ENCODE measurements at places on chromosomes 4 and X.
A peak's percentile ranks its signal among the peaks of the same experiment; 100 is the strongest.

DNA sequence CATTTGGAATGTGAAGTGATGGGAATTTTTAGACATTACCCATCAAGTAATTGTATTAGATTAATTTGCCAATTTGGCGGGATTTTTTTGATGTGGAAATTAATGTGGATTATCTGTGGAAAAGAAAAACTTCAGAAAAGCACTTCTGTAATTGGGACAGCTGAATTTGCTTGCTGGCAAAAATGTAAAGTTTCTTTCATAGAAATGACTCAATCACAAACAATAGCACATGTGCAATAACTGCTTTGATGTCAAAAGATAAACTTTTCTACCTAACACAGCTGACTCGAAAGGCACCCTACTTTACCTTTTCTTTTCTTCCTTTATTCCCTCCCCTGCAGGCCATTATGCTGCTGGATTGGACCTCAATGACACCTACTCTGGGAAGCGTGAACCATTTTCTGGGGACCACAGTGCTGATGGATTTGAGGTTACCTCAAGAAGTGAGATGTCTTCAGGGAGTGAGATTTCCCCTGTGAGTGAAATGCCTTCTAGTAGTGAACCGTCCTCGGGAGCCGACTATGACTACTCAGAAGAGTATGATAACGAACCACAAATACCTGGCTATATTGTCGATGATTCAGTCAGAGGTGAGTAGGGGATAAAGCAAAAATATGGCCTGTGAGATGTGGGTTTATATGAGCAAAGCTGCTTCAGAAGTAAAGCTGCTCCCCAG lies 1.4 kb downstream of the AREG start:
- DNase-seq, result peak; percentile 46

- DNase-seq, result peak; percentile 30
Measured at GRCh38 chr4:124167602-124168001, 544.9 kb downstream of the ANKRD50 start.

DNA sequence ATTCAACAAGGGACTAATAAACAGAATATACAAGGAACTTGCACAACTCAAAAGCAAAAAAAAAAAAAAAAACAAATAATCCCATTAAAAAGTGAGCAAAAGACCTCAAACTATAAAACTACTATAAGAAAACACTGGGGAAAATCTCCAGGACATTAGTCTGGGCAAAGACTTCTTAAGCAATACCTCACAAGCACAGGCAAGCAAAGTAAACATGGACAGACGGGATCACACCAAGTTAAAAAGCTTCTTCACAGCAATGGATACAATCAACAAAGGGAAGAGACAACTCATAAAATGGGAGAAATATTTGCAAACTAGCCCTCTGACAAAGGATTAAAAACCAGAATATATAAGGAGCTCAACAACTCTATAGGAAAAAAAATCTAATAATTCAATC lies 17.1 kb upstream of the BMP15 start:
- no peak for DNase-seq

GRCh38 chr4:134628066-134628465 lies 426.5 kb upstream of the PABPC4L start:
- DNase-seq, result no peak

GRCh38 chr4:54433686-54434085 lies 204.6 kb downstream of the PDGFRA start:
- DNase-seq, result no peak

GRCh38 chr4:112511093-112511802 lies 4.7 kb downstream of the NEUROG2 start:
- DNase-seq, result no peak

GRCh38 chrX:47723083-47723482 lies 64.1 kb upstream of the UXT start:
- DNase-seq, result no peak

DNA sequence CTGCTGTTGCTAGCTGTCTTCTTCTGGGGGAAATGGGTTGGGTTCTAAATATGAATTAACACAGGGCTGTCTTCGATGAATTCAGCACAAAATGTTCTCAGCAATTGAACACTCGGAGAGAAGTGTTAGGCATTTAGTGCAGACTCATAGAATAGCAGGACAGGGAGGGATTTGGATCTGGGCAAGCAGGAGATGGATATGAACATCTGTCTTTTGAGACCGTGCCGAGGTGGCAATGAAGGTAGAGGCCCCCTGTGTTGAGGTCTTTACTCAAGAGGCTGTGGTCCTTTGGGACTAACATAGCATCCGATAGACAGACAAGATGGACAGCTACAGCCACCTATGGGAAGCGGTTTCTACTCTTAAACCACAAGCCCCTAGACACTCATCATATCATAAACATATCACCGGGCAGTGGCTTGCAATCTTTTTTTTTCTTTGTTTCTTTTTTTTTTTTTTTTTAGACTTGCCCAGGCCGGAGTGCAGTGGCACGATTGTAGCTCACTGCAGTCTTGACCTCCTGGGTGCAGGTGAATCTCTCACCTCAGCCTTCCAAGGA lies 6.7 kb downstream of the CD99 start:
- no peak for DNase-seq

DNA sequence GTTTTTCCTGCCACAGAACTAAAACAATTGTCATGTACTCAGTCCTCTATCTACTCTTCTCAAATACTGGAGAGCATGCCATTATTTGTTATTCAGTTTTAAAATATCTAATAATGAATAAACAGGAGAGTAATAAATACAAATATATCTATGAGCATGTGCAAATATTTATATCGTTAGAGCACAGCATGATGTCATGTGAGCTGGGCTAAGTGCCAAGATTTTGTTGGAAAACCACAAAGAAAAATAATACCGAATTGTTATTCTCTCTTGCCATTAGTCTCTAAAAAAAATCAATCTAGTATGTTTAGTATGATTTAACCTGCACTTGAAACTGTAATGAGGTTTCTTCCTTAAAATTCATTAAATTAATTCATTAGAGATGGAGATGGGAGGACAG lies 97.3 kb downstream of the DDX60 start:
- no peak for DNase-seq

DNA sequence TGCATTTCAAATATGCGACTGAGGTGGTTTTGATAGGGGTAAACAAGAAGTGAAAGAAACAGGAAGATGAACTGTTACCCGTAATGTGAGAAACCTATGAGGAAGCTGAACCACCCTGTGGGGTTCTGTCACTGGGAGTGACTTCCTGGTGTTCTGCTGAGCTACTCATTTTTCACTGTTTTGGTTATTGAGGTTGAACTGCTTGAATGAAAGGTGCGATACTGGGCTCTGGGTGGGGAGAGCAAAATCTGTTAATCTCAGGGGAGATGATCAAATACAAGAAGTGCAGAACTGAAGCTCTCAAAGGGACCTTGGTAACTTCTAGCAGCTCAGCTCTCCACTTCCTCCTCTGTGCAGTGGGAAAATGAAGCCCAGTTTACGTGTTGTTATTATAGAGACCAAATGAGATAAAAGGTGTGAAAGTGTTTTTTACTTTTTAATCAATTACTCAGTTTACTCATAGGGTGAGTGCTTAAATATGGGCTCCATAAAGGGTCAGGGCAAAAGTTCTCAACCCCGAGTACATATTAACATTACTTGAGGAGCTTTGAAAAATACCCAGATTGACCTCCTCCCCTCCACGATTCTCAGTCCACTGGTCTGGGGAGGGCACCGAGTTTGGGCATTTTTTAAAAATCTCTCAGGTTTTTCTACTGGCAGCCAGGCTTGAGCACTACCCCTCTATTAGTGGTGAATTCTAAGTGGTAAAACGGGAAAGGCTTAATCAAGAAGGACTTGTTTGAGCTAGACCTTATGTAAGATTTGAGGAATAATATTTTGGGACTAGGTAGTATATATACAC lies 66.7 kb downstream of the COQ2 start:
- no peak for DNase-seq

- no peak for DNase-seq
Measured at GRCh38 chrX:101986586-101986985, 54.8 kb upstream of the ZMAT1 start.

- no peak for DNase-seq
Measured at GRCh38 chr4:175253184-175253902, 335.2 kb downstream of the ADAM29 start.

- peak; percentile 9 for DNase-seq
Measured at GRCh38 chr4:179165000-179165738, 1722.9 kb upstream of the AGA start.

DNA sequence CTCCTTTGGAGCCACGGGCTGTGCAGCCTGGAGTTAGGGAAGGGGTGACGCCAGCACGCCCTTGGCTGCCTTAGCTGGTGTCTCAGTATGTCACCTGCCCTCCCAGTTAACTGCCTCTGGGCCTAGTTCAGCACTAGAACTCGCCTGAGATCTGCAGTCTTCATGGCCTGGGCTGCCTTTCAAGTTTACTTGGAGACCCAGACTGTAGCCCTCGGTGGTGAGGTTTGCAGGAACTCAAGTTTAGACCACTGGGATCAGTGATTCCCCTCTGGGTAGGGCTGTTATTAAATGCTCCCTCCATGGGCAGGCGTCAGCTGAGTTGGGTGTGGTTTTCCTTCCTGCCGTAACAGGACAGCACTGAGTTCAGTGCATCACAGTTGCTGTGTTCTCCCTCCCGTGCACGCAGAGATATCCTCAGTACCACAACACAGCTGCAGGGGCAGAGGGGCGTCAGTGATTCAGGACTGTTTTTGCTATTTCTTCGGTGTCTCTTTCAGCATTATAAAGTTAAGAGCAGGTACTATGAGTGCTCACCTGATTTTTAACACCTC lies 30.5 kb downstream of the PLAC8 start:
- peak; percentile 14 for DNase-seq

GRCh38 chr4:138938366-138938690 lies 77.3 kb upstream of the NOCT start:
- DNase-seq, result peak; percentile 84

DNA sequence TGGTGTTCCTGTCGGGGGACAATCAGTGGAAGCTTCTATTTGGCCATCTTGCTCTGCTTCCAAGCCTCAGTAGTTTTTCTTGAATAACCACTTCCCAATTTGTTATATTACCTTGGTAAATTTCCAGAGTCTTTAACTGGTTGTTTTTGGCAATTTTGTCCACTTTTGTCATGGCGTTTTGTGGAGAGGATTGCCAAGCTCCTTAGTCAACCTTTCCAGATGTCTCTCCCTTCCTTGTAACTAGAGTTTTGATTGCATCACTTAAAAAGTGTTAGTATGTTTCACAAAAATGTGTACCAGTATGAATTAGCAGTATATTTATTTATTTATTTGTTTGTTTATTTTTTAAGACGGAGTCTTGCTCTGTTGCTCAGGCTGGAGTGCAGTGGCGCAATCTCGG lies 15.8 kb upstream of the UXT start:
- DNase-seq, result no peak

- no peak for DNase-seq
Measured at GRCh38 chrX:31423609-31424189, 351.9 kb upstream of the FTHL17 start.
